ENCODE measurements at places on chromosomes 1 and 21. TPM values are rescaled to one million over a fixed set of nuclear protein-coding genes. Genes with fewer than 3 reads are reported as not detected.

FAM72C gene
- total RNA-seq: 0.59 TPM

LRRN2 gene
- not detected for total RNA-seq

RGS4 gene
- total RNA-seq: 130 TPM

PRUNE1 gene
- 11.6 TPM for total RNA-seq

AMIGO1 gene
- total RNA-seq: 2.5 TPM

MTARC1 gene
- total RNA-seq: 2.9 TPM

GRIK3 gene
- total RNA-seq: not detected

DNAJC6 gene
- total RNA-seq: 10.5 TPM

NUF2 gene
- total RNA-seq: 1.8 TPM

XCL2 gene
- not detected for total RNA-seq

TSNAX gene
- 44.5 TPM for total RNA-seq

GRCh38 chr1:2526824-2527555 is 594 bp upstream of the PANK4 start:
- peak overlapping the region; percentile 96 for H3K4me3 ChIP-seq
- H3K4me1 ChIP-seq: peaks cover 20% of the 10 kb centered on the region
- H3K27ac ChIP-seq: no peak overlapping the region
- peaks cover 28% of the 10 kb centered on the region for H3K27me3 ChIP-seq
- H3K36me3 ChIP-seq: no peaks in the 10 kb centered on the region

DNA sequence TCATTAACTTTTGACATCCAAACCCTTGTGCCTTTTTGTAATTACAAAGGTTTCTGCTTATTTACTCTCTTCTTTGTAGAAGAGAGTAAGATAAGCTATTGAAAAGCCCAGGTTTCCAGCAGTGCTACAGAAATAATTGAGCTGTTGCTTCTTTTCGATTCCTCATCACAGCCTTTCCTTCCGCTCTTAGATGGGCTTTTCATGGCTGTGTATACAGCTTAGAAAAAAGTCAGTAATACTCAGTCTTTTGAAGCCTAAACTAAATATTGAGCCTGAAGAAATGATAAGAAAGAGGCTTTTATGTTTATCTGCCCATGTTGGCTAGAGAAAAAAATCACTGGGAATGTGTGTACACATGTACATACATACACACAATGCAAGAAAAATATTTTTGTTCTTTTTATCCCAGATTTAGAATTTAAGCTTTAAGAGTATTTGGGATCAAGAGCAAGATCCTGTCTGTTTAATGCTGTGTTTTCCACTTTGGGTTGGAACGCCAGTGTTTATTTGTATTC is 172.4 kb downstream of the VPS13D start:
- no peaks in the 10 kb centered on the region for H3K27me3 ChIP-seq
- no peak overlapping the region for H3K4me3 ChIP-seq
- no peak for DNase-seq
- H3K27ac ChIP-seq: peak overlapping the region; percentile 11
- peaks cover 31% of the 10 kb centered on the region for H3K36me3 ChIP-seq

DNA sequence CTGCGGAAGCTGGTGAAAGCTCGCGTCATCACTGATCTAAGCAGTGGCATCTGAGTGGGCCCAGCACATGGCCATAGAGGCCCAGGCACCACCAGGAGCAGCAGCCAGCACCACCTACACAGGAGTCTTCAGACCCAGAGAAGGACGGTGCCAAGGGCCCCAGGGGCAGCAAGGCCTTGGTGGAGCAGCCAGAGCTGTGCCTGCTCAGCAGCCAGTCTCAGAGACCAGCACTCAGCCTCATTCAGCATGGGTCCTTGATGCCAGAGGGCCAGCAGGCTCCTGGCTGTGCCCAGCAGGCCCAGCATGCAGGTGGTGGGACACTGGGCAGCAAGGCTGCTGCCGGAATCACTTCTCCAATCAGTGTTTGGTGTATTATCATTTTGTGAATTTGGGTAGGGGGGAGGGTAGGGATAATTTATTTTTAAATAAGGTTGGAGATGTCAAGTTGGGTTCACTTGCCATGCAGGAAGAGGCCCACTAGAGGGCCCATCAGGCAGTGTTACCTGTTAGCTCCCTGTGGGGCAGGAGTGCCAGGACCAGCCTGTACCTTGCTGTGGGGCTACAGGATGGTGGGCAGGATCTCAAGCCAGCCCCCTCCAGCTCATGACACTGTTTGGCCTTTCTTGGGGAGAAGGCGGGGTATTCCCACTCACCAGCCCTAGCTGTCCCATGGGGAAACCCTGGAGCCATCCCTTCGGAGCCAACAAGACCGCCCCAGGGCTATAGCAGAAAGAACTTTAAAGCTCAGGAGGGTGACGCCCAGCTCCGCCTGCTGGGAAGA is 3.2 kb upstream of the ARTN start:
- peak; percentile 76 for DNase-seq
- peak overlapping the region; percentile 37 for H3K27ac ChIP-seq
- peaks cover 18% of the 10 kb centered on the region for H3K36me3 ChIP-seq
- peaks cover 20% of the 10 kb centered on the region for H3K4me1 ChIP-seq
- no peaks in the 10 kb centered on the region for H3K27me3 ChIP-seq
- H3K4me3 ChIP-seq: no peak overlapping the region

GRCh38 chr1:60428127-60428526 is 354.6 kb upstream of the C1orf87 start:
- H3K4me3 ChIP-seq: no peak overlapping the region
- H3K4me1 ChIP-seq: no peaks in the 10 kb centered on the region
- H3K27ac ChIP-seq: no peak overlapping the region
- no peaks in the 10 kb centered on the region for H3K36me3 ChIP-seq

- no peak overlapping the region for H3K4me3 ChIP-seq
- no peak overlapping the region for H3K27ac ChIP-seq
- DNase-seq: peak; percentile 73
- H3K36me3 ChIP-seq: peaks cover 33% of the 10 kb centered on the region
- no peaks in the 10 kb centered on the region for H3K27me3 ChIP-seq
These were observed 6.8 kb downstream of the WRAP73 start for GRCh38 chr1:3642919-3643675.

DNA sequence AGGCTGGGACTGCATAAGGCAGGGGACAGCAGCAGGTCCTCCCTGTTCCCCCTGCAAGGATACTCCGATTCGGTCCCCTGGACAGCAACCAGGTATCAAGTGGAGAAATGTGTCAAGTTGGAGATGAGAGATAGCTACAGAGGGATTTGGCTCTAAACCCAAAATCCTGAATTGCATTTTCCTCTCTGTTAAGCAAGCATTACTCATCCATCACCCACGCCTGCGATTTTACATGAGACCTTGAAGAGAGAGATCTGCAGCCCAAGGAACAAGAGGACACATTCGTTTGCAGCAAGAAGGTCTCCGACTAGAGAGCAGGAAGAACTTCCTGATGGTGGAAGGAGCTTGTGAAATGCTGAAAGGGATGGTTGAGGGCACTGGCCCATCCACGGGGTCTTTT is 21.9 kb downstream of the SYT2 start:
- no peak overlapping the region for H3K4me3 ChIP-seq
- H3K36me3 ChIP-seq: no peaks in the 10 kb centered on the region
- H3K27me3 ChIP-seq: peaks cover 28% of the 10 kb centered on the region

- H3K36me3 ChIP-seq: no peaks in the 10 kb centered on the region
- H3K4me3 ChIP-seq: no peak overlapping the region
- H3K27ac ChIP-seq: no peak overlapping the region
- DNase-seq: no peak
- H3K27me3 ChIP-seq: no peaks in the 10 kb centered on the region
- H3K4me1 ChIP-seq: no peaks in the 10 kb centered on the region
These were observed 17.4 kb upstream of the HNRNPU start for GRCh38 chr1:244881552-244882280.

DNA sequence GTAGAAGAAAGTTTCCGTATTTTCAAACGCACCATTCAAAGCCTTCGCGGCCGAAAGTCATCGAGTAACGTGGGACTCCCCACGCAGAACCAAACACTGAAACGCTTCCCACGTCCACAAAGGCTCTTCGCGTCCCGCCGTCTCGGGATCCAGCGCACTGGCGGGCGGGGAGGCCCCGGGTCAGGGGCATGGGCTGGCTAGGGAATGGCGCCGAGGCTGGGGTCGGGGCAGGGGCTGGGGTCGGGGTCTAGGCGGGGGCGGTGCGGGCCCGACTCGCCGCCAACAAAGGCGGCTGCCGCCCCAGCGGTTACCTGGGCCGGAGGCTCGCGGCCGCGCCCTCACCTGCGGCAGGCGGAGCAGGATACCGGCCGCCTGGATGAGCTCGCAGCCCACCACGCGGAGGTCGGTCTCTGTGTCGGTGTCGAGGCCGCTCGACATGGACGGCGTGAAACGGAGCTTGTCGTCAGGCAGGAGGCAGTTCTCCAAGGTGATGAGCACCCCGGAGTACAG is 403 bp downstream of the CCNL2 start:
- peak overlapping the region; percentile 80 for H3K27ac ChIP-seq
- peaks cover 59% of the 10 kb centered on the region for H3K36me3 ChIP-seq
- no peaks in the 10 kb centered on the region for H3K27me3 ChIP-seq
- peak overlapping the region; percentile 99 for H3K4me3 ChIP-seq

GRCh38 chr1:21269461-21270085 is 20.7 kb downstream of the ECE1 start:
- peak; percentile 62 for DNase-seq
- no peaks in the 10 kb centered on the region for H3K4me1 ChIP-seq
- no peak overlapping the region for H3K27ac ChIP-seq
- no peaks in the 10 kb centered on the region for H3K27me3 ChIP-seq
- peaks cover 45% of the 10 kb centered on the region for H3K36me3 ChIP-seq

- H3K4me3 ChIP-seq: no peak overlapping the region
- DNase-seq: peak; percentile 89
- H3K36me3 ChIP-seq: no peaks in the 10 kb centered on the region
- no peaks in the 10 kb centered on the region for H3K27me3 ChIP-seq
- H3K4me1 ChIP-seq: peaks cover 8% of the 10 kb centered on the region
These were observed 29.3 kb downstream of the SDC3 start for GRCh38 chr1:30879126-30879786.

GRCh38 chr1:113912594-113913311 is 7.6 kb downstream of the DCLRE1B start:
- no peaks in the 10 kb centered on the region for H3K27me3 ChIP-seq
- H3K4me3 ChIP-seq: no peak overlapping the region
- H3K36me3 ChIP-seq: peaks cover 20% of the 10 kb centered on the region
- peak overlapping the region; percentile 50 for H3K27ac ChIP-seq

- no peaks in the 10 kb centered on the region for H3K27me3 ChIP-seq
- H3K4me3 ChIP-seq: no peak overlapping the region
- no peaks in the 10 kb centered on the region for H3K36me3 ChIP-seq
- H3K4me1 ChIP-seq: peaks cover 19% of the 10 kb centered on the region
- no peak overlapping the region for H3K27ac ChIP-seq
These were observed 3.4 kb upstream of the ECE1 start for GRCh38 chr1:21293537-21294265.

DNA sequence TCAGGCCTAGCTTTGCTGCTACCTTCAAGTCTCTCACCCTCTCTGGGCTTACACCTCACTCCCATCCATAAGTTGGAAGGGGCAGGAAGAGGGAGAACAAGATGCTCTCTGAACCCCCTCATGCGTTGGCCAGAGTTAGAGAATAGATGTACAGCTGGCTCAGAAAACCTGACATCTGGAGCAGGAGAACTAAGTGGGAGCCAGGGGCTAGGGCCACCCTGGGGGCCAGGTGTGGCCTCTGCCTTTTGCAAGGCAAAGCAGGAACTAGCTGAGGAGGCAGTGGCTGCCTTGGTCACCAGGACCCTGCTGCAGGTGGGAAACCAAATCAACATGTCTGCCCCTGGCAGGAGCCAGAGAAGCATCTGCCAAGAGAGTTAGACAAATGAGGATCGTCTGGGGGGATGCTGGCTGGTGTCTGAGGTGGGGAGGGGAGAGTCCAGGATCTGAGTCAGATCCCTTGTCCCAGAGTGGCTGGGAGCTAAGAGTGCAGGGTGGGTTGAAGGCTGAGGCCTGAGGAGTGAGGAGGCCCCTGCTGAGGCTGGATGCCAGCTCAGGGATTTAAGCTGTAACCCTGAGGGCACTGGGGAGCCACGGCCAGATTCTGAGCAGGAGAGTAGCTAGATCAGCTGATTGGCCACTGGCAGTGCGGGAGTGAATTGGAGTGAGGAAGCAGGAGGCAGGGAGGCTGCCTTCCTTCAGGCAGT is 115.0 kb downstream of the EPHB2 start:
- H3K4me1 ChIP-seq: peaks cover 23% of the 10 kb centered on the region
- no peak overlapping the region for H3K27ac ChIP-seq
- no peak overlapping the region for H3K4me3 ChIP-seq
- H3K36me3 ChIP-seq: no peaks in the 10 kb centered on the region

DNA sequence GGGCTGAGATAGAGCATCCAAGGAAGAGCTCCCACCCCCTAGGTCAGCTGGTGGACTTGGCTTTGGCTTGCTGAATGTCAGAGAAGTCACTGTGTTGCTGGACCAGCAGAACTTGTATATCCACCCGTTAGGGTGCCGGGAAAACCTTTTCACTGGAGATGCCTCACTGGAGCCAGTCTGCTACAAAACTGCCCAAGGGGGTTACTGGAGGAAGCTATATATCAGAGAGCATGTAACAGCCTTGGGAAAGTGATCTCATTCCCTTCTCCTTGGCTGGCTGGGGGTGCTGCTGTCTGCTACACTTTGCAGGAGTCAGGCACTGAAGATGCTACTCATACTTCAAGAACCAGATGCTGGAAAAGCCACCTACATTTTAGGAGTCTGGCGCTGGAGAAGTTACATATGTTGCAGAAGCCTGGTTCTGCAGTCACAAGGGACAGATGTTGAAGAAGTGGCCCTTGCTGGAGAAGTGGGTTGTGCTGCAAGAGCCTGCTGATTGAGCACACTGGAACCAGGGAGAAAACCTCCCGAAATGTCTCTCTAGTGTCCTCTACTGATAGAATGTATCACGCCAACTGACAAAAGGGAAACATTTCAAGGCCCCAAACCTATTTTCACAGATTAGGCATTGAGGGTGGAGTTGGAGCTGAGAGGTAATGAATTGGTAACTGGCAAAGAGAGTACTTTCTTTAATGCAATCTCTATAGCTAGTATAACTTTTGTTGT is 250.6 kb downstream of the SPATA17 start:
- no peaks in the 10 kb centered on the region for H3K27me3 ChIP-seq
- no peak overlapping the region for H3K4me3 ChIP-seq
- no peaks in the 10 kb centered on the region for H3K36me3 ChIP-seq
- DNase-seq: no peak

DNA sequence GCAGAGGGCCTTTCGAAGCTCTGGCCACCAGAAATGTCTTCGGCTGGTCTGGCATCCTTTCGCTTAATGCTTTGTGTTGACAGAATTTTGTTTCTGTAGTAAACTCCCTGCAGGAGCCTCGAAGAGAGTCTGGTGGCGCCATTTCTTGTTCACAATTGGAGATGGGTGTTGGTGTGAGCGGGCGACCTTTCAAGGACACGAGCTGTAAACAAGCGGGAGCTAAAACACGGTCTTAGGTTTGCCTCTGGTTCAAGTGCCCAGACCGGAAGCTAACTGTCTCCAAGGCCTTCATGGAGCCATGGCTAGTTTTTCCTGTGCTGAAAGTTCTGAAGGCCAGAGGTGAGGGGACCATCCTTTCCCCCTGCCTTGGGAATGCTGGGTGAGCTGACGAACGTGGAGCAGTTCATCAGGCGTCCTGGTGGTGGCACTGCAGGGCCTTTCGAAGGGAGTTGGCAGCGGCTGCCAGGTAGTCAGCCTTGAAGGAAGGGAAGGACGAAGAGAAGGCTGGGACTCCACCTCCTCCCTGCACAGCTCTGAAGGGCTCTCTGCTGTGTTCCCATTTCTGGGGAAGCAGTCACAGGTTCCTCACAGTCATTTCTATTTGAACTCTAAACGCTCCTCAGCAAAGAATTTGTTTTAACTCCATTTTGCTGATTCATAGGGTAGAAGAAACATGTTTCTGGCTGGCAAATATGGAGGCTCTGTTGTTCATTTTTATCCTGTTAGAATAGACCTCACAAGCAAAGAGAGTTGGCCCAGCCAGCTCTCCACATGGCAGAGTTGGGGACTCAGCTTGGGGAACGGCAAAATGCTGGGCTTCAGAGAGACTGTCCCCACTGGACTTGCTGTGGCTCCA is 35.2 kb downstream of the URB2 start:
- no peaks in the 10 kb centered on the region for H3K4me1 ChIP-seq
- H3K27ac ChIP-seq: peak overlapping the region; percentile 17
- no peak overlapping the region for H3K4me3 ChIP-seq
- DNase-seq: peak; percentile 92
- no peaks in the 10 kb centered on the region for H3K27me3 ChIP-seq

Measured in osteoblast (primary cell).